Endodermal cell (in vitro differentiated cells): ENCODE measurements at places on chromosomes 11 and 22. TPM values are rescaled to one million over a fixed set of nuclear protein-coding genes. Genes with fewer than 3 reads are reported as not detected.

GRCh38 chr11:31995032-31995431 is 95.8 kb upstream of the RCN1 start:
- DNase-seq, result no peak

DNA sequence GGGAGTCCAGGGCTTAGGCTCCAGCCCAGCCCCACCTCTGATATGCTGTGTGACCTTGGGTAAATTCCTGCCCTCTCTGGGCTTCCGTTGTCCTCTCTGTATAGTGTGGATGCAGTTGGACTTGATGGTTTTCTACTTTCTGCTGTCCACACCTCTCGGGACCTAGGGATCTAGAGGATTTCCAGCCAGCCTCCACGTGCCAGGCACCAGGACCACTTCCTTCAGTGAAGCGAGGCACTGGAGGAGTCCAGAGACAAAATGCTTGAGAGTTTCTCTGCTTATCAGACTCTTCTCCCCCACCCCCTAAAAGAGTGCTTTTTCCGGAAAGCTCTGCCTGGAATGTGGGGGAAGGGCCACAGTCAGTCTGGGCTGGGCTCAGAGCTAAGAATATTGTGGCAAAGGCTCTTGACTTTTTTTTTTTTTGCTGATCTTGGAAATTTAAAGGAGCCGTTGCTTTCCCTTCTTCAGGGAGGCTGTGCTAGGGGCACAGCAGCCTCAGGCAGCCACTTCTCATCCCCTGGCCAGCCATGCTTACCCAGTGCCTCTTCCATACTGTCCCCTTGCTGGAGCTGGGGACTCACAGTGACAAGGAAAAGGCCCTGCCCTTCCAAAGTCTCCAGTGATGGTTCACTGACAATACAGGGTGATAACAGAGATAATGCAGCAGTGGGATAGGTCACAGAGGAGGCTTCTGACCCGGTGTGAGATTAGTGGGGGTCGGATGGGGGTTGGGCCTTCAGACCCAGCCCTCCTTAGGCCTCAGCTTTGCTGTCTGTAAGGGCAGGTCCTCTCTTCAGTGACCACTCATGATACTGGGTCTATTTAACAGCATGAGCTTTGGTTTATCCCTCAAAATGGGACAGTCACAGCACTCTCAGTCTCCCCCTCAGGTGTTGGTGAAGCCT is 2.9 kb upstream of the SERPINH1 start:
- peak; percentile 81 for DNase-seq

DNA sequence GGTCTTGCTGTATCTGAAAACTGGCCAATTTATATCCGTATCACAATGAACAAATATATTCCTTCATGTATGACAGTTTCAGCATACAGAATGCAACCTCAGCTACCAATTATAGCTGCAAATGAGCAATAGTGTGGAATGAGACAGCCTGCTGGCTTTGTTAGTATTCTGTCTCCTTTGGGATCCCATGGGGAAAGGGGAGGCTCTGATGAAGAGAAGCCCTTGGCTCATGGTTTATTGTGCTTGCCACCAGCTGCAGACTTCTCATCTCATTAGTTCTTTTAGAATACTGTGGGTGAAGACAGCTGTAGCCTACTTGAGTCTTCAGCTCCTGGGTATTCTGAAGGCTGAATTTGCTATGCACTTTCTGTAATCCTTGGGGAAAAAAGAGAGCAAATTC is 42.4 kb downstream of the PITPNB start:
- no peak for DNase-seq

GRCh38 chr22:50688448-50688847 is 15.8 kb downstream of the SHANK3 start:
- no peak for DNase-seq

DNA sequence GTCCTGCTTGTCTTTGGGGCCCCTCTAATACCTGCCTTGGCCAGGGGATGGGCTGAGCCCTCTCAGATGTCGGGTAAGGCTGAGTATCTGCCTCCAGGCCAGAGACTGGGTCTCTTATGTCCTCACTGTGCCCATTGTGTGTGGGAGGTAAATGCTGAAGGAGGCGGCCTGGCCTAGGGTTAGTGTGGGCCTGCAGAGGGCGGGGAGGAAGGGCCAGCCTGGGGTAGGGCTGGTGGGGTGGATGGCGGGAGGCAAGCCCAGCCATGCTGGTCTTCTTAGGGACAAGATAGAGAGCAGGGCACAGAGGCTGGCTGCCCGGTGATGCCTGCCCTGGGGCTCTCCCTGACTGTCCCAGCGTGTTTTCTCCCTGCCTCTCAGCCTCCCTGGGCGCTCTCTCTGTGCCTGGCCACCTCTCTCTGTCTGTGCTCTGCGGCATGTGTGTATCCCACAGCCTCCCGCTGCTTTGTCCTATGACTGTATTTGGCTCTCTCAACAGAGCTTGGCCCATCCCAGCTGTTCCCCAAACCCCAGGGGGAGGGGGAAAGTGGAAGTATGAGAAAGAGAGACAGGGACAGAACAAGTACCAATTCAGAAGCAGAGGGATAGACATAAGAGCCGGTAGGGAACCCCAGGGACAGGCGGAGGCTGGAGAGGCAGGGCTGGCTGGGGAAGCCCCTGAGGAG is 57.0 kb downstream of the PDE2A start:
- no peak for DNase-seq

GRCh38 chr11:18463439-18463838 is 7.8 kb downstream of the LDHAL6A start:
- no peak for DNase-seq

- no peak for DNase-seq
Observed at GRCh38 chr11:114163830-114164401, 104.4 kb downstream of the ZBTB16 start.

DNA sequence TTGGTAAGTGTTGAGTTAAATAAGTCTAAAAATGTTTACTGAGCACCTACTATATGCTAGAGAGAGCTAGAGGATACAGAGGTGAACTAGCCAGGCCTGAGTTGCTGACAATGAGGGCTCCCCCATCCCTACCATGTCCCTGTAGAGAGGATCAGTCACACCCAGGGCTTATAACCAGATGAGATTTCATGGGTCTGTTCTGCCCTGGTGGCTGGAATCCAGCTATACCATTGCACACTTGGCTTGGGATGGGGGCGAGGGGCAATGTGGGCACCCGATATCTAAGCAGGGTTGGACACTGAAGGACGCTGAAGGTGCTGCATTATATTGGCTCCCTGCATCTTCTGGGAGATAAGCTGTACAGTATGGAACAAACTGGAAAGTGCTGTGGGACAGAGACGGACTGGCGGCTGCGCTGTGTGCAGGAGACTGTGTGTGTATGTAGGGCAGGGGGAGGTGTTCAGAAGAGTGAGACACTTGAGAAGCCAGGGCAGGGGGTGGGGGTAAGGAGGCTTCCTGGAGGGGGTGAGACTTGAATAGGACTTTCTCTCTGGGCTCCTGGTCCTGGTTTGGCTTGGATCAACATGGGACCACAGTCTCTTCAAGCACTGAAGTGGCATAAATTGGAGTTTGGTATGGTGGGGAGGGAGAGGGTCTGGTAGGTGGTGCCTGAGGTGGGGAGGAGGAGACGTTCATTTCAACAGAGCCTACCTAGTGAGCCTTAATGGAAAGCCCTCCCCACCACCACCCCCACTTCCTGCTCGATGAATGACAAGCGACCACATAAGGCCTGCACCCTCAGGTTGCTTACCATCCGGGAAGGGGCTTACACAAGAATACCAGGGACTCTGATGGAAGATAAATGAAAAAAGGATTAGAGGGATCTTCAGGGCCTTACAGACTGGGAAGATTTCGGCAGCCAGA is 1.8 kb downstream of the CD82 start:
- DNase-seq, result peak; percentile 49

TEX12 gene
- not detected in 3 replicates for total RNA-seq

CCDC157 gene
- total RNA-seq, result 3.6 to 7.2 TPM (median 7.0 TPM) in 3 replicates
